ENCODE measurements at places on chromosomes 2 and 18.

GRCh38 chr2:146994246-146994645 lies 850.6 kb upstream of the ACVR2A start:
- DNase-seq = no peak

DNA sequence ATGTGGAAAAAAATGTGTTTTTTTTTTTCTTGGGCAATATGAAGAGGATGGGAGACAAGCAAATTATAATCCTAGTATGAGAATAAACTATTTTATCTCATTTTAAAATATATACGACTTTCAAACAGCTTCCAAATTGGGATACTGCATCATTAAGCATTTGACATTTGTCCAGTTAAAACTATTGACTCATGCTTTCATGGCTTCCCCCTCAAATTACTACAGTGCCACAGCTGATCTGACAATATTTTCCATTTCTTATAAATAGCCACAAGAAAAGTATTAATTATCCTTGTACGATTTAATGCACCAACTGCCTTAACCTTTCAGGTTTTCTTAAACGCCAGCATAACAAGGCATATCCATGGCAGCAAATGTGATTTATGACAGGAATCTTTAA lies 1134.8 kb upstream of the ZEB2 start:
- DNase-seq = no peak

- DNase-seq = no peak
Observed at GRCh38 chr2:175277772-175278171, 96.3 kb upstream of the ATP5MC3 start.

DNA sequence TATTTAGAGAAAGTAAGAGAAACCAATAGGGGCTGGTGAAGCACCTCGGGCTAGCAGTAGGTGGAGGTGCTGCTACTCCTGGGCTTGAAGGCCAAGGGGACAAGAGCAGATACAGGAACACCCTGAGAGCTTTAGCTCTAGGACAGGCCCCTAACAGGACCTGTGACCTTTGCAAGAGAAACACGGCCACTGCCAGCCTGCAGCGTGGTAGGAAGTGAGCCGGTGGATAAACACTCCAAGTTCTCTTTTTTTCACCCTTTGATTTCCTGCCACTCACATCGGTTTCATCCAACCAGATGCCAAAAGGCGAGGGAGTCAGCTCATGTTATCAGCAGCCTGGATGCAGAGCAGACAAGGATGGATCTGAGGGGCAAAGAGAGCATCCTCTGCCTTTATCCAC lies 66.8 kb upstream of the SPRED2 start:
- DNase-seq = no peak

GRCh38 chr2:177682836-177683660 lies 290.5 kb downstream of the AGPS start:
- no peak for DNase-seq

DNA sequence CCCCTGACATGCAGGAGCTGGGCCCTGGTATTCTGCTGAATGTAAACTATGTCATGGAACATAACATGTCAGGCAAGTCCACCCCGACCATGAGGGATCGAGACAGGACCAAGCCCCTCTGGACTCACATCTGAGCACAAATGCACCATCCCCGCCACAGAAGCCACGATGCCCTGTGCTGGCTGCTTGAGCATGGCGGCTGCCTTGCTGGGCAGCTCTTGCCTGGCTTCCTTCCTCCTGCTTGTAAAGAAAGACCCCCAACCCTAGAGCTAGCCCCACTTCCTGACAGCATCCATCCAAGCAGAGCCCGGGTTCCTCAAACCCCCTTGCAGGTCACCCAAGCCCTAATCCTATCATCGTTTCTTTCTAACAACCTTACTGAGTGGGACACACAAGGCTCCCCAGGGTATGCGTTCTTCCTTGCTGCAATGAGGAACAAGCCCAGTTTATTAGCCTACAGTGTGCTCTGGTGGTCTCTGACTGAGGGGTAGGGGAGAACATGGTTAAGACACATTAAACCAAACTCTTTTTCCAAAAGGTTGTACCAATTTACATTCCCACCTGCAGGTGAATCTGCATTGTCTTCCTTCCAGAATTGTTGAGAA lies 26.6 kb downstream of the PTPN18 start:
- no peak for DNase-seq

DNA sequence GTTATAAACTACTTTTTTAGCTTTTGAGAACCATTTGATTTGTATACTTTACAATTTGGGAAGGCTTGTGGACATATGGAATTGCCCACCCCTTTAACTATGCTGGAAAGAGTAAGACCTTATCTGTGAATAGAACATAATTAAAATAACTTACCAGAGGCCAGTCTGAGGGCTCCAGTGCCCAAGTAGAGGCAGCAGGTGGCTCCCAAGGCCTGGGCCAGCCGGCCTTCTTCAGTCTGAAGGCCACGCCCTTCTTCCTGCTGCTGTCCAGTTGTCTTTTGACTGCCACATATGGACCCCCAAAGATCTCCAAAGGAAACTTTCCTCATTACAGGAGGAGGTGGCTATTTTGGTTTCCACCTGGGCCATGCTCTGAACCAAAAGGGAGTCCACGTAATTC lies 12.0 kb upstream of the IL18RAP start:
- no peak for DNase-seq

- no peak for DNase-seq
Observed at GRCh38 chr18:79784965-79785770, 12.6 kb upstream of the KCNG2 start.

GRCh38 chr2:32222966-32223365 lies 41.7 kb downstream of the NLRC4 start:
- no peak for DNase-seq

- DNase-seq = no peak
Observed at GRCh38 chr18:22551536-22552151, 133.9 kb upstream of the CTAGE1 start.
